ENCODE measurements at places on chromosomes 2 and 18.

GRCh38 chr2:179186126-179186525 is 78.5 kb downstream of the SESTD1 start:
- DNase-seq = no peak

DNA sequence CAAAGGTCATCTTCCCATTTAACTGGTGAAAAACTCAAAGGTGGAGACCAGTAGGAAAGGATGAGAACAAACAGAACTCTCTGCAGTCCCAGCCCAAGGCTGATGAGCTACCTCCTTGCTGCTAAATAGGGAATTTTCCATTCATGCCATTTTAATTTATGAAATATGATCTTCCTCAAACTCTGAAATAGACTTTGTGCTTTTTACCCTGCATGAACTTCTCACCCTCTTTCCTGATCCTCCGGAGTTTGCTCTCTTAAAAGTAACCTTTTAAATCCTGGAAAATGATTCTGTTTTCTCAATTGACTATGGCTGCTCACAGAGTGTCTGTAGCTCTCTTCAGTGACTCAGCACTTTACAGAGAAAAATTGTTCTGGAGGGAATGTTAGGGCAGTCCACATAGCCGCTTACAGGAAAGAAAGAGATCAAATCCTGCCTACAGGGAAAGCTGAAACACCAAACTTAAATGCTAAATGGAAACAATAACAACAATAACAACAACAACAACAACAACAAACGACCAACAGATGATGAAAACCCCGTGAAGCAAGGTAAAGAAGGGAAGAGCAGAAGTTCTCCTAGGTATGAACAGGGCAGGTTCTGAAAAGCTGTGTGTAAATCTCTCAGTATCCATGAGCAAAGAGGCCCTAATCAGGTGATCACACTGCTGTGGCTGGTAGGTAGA is 79.8 kb upstream of the SESTD1 start:
- DNase-seq = no peak

DNA sequence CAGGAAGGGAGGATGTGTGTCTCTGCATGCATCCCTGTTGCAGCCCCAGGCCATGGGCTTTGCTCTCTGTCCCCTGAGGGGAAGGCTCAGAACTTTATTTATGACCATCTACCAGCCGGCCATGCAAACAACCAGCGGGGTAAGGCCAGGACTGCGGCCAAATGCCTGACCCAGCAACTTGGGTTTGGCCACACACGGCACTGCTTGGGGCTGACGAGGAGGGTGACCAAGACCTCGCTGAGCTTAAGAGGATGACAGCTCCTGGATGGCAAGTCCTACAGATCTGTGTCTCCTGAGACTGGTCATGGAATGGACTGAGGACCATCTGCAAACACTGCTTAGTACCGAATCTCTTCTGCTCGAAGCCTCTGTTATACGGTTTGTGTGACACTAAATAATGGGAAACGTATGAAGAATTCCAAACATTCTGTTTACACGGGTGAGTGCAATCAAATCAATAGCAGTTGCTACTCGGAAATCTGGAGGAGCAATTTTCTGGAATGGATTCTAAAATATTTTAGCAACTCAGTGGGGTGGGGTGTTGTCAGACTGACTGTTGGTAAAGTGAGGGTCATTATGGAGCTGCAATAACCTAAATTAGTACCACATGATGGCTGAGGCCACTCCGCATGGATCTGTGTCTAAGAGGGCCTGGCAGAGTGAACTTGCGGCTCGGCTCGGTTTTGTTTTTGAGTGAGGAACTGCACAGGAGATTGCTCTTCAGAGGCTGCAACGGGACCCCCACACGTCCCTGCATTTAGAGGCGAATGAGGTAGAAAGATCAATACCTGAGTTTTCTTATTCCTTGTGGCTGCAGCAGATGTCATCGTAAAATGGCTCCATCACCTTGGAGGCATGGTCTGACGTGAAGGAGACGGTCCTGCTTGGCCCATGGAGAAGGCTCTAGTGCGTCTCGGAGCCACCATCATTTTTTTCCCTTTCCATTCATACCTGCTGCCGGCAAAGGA is 26.6 kb downstream of the TMEM18 start:
- DNase-seq = no peak

DNA sequence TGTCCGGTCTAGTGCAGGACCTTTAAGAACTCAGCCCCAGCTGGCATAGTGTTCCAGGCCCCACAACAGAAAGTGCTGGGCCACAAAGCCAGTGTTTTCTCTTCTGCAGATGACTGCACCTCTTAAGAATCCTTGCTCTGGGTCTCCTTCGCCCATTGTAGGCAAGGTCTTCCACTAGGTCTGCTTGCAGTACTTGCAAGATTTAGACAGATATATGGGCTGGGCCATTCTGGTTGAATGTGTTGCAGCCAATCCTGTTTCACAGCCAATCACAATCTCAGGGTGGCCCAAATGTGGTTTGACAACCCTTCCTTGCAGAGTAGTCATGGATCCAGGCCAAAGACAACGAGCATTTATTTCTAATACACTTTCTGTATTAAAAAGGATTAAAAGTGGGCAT is 13.1 kb upstream of the PIEZO2 start:
- no peak for DNase-seq

DNA sequence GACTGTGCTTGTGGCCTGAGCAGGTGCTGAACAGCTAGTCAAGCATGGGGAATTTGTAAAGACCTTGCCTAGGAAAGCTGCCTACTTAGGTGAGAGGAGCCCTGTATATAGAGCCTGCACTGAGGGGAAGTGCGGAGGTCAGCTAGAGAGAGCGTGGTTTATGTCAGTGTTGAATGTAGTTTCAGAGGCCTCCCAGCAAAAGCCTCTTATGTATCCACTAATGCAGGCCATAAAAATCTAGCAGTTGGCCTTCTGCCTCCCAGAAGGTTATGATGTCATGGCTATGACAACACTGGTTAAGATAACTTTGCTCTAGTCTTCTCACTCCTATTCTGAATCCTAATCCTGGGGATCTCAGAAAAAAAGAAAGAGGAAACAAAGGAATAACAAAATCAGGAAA is 88.9 kb downstream of the ASXL3 start:
- DNase-seq = no peak

- no peak for DNase-seq
Measured at GRCh38 chr18:75344161-75344560, 83.3 kb downstream of the SMIM21 start.

- no peak for DNase-seq
Measured at GRCh38 chr18:37844209-37844970, 278.8 kb upstream of the CELF4 start.

GRCh38 chr2:61220768-61221167 is 58.8 kb downstream of the C2orf74 start:
- DNase-seq = no peak
